ENCODE measurements at places on chromosomes 16 and 17.

DNA sequence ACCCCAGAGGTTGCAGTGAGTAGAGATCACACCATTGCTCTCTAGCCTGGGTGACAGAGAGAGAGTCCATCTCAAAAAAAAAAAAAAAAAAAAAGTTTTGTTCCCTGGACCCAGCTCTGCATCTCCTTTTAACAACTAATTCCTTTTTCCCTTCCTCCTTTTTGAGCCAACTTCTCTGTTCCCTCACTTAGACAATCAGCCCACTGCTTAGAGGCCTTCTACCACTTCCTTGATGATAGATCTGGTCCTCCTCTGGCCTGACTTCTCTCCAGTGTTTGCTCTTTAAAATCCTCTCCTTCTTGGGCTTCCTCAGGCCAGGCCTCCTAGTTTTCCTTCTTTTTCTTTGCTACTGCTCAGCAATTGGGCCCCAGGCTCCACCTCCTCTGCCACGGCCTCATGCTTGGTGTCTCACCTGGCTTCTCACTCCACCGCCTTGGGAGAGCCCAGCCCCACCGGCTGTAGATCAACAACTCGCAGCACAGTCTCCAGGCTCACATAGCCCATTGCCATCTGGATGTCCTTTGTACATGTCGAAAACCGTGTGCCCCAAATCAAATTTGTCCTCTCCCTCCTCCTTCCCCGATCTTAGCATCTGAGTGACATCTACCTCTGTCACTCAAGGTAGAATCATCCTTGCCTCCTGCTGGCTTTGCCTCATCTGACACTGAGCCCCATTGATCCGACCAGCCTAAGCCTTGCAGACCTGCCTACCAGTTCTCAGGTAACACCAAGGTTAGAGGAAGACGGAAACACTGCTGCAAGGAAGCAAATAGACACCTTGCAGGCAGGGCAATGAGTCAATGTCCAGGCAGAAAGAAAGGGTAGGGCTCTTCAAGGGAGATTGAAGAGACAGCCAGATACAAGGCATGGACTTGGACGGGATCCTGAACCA is 17.4 kb downstream of the ARHGAP27 start:
- DNase-seq: no peak

DNA sequence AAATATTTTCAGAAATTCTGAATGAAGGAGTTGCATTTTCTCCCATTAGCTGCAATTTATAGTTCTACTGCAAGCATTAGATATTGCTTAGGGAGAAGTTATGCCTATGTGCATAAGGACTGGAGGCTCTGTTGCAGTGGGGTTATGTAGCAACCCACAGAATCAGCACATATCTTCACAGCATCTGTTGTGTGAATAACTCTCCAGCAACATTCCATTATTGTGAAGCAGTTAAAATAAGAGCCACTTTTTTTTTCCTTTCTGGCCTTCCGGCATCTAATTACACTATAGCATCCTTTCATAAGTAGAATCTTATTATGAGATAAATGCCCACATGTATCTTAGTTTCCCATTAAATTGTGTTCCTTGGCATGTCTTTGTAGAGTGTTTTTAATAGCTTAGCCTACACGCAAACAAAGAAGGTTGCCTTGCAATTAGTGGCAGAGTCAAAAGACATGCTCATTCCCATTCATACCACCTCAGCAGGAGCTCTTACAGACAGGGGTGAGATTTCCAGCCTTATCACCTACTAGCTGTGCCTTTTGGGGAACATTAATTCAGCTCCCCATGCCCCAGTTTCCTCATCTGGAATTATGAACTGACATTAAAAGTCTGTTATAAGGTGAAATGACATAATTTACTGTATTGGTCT is 596.0 kb upstream of the GOT2 start:
- no peak for DNase-seq

DNA sequence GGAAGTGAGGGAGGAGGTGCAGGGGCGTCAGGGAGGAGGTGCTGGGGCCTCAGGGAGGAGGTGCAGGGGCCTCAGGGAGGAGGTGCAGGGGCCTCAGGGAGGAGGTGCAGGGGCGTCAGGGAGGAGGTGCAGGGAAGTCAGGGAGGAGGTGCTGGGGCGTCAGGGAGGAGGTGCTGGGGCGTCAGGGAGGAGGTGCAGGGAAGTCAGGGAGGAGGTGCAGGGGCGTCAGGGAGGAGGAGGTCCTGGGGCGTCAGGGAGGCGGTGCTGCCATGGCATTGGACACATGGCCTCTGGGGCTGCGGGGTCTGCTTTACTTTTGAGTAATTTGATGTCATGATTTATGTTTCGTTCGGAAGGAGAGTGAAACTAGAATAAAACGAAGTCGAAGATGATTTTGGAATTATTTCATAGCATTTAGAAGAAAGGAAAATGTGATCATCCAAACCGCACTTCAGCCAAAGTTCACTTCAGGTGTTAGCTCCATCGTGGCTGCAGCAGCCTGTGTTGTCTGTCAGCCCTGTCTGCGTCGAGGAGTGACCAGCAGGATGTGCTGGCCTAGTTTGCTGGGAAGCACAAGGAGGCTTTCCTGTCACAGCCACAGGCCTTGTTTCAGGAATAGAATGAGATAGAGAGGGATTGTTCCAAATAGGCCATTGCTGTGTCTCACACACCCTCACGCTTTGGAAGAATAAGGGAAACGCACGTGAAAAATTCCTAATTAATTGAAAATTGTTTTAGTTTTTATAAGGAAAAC is 42.8 kb downstream of the RAB11FIP3 start:
- DNase-seq: no peak

- DNase-seq: no peak
These were observed 4.3 kb upstream of the STAT5A start for GRCh38 chr17:42284024-42284369.

- no peak for DNase-seq
These were observed 31.5 kb upstream of the CDH5 start for GRCh38 chr16:66334853-66335574.

- DNase-seq: no peak
These were observed 21.9 kb downstream of the ST3GAL2 start for GRCh38 chr16:70416748-70417616.

DNA sequence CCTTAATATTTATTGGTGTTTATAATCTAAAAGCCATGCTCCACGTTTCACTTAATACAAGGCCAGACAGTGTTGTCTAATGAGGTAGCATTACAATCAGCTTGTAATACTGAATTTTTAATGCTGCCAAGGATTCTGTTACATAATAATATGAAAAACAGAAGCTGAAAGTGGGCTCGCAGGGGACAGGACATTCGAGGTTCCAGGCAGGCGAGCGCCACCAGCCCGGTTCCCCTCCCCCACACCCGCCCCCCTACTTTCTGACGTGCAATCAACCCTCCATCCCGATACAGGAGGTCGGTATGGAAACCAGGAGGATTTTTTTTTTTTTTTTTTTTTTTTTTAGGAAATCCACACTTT is 6.2 kb upstream of the ZFHX3 start:
- no peak for DNase-seq

GRCh38 chr17:81459224-81459623 is 53.4 kb downstream of the ACTG1 start:
- DNase-seq: no peak

GRCh38 chr17:155576-155975 is 18.2 kb downstream of the SCGB1C2 start:
- DNase-seq: no peak

DNA sequence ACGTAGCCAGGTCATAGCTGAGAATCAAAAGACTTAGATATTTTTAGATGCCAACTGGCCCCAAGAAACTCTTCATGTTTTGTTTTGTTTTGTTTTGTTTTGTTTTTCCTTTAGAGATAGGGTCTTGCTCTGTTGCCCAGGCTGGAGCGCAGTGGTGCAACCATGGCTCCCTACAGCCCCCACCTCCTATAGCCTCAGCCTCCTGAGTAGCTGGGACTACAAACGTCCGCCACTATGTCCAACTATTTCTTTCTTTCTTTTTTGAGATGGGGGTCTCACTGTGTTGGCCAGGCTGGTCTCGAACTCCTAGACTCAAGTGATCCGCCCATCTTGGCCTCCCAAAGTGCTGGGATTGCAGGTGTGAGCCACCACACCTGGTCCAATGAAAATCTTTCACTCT is 107.1 kb downstream of the ADCY9 start:
- DNase-seq: no peak

DNA sequence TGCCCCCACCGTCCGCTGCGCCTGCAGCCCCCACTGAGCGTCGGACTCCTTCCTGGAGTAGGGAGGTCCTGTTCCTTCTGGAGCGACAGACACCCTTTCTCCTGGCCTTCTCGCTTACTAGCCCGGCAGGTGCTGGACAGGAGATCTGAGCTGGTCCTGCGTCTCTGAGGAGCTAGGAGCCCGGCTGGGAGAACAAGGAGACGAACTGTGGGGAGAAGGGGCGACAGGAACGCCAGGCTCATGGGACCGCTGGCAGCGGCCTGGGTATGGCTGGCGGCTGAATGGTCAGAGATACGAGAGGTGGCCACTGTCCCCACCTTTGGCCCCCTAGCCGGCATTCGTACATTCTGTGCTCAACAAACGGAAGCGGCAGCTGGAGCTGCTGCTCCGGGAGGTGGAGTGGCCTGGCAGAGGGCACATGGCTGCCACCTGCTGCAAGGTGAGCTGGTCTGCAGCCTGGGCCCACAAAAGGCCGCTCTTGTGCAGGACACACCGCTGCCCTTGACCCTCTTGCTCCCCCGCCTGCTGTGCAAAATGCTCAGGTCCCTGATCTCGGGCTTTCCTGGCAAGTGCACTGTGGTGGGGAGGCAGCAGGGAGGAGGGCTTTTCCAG is 2066.7 kb downstream of the TP53TG3F start:
- DNase-seq: no peak

GRCh38 chr17:47978324-47978723 is 7.4 kb downstream of the CDK5RAP3 start:
- peak; percentile 15 for DNase-seq

GRCh38 chr17:66945147-66945835 is 19.2 kb upstream of the CACNG4 start:
- no peak for DNase-seq

DNA sequence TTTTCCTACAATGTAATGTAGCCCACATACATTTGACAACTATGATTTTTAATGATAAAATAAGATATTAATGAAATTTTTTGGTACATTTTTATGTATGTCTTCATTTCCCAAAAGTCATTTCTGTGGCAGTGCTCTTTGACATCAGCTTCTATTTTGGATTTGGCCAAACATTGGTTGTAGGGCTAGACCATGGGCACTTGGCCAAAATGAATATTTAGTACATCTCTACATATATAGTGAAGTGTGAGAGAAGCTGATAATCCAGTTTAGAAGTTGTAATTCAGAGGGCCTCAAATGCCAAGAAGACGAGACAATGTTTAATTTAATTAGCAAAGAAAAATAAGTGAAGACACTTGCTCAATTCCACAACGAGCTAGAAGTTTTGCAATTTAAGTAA is 724.9 kb upstream of the SOX9 start:
- DNase-seq: no peak

DNA sequence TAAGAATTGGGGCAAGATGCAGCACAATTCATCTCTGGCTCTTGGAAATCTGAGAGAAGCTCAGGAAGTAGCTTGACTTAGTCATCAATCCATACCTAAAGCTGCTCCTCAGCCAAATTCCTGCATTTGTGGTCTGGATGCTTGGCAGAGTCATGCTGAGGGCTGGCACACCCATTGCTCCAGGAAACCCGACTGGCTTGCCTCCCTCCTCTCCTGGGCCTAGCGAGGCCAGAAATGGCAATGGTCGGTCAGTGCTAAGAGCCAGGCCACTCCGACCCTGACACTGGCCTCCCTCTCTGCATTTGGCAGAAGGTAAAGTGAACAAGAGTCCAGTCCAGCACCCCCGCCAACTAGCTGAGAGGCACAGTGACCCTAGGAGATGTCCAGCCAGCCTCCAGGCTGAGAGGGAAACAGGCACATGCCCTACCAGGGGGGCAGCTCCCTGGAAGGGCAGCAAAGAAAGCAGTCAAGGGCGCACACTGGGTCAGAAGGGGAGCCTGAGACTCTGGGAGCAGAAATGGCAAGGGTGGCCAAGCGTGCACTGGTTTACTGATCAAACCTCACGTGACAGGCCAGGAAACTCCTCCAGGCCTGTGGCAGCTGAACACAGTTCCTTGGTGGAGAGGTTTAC is 10.0 kb downstream of the POLDIP2 start:
- no peak for DNase-seq

GRCh38 chr17:16003841-16004240 is 4.2 kb downstream of the TTC19 start:
- no peak for DNase-seq

Measured in T-helper 2 cell treated with Interferon-gamma antibody and Interleukin-4, amounts not matched to agents 5 μg/mL and 100 μg/mL, for 36 hours (primary cell).